ENCODE measurements at places on chromosomes 2 and 18.

- DNase-seq = no peak
These were observed 61.9 kb downstream of the MEIS1 start for GRCh38 chr2:66496670-66497420.

DNA sequence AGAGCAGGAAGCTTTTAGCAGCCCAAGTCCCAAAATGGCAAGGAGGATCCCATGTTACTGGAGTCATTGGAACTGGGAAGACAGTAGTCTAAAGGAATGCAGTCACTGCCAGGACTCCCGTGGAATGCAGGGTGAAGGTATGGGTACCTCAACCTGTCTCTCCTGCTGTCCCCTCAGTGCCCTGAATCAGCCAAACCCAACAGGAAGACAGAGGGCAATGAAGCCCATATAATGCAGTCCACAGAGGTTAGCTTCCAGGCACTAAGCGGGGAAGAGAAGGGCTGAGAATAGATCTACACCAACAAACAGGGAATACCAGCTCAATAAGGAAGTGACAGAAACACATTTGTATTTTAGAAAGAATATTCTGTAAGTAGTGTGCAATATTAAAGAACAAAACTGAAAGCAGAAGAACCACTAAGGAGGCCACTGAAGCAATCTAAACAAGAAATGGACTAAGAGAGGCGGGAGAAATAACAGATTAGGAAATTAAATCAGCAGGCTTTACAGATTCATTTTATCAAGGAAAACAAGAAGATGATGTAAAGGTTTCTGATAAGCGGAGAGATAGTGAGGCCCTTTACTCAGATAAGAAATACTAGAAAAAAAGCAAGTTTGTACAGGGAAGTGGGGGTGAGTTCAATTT, 8.3 kb downstream of the NEMP2 start:
- no peak for DNase-seq

DNA sequence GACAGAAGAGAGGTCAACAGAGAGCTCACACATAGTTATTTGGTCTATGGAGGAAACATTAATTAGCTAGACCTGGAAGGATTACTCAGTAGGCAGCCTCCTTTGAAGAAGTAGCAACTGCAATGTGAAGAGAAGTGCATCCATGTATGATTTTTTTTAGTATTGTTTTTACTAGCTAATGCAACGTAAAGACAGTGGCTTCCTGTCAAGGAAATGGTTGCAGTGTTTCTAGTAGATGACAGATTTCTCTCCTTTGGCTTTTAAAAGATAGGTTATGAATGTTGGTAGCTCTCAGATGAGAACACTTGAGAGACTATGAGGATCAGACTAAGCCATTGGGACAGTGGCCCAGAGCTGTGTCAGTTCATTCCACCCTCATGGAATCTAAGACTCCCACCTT, 175.8 kb downstream of the AGPS start:
- no peak for DNase-seq

DNA sequence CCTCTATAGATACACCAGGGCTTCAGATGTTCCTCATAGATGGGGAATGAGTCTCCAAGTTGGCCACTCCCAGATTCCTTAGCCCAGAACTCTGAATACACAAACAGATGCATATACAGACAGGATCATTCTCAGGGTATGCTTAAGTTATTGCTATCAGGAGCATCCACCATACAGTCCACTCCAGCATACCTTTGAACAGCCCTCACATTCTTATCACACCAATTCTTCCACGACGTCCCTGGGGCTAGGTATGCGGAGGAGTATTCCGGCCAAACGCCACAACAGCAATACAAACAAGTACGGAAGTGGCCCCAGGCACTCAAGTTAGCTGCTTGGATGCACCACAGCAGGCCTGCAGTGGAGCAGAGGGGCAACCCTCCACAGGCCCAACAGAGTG, 312.5 kb upstream of the CHAC2 start:
- DNase-seq = no peak

DNA sequence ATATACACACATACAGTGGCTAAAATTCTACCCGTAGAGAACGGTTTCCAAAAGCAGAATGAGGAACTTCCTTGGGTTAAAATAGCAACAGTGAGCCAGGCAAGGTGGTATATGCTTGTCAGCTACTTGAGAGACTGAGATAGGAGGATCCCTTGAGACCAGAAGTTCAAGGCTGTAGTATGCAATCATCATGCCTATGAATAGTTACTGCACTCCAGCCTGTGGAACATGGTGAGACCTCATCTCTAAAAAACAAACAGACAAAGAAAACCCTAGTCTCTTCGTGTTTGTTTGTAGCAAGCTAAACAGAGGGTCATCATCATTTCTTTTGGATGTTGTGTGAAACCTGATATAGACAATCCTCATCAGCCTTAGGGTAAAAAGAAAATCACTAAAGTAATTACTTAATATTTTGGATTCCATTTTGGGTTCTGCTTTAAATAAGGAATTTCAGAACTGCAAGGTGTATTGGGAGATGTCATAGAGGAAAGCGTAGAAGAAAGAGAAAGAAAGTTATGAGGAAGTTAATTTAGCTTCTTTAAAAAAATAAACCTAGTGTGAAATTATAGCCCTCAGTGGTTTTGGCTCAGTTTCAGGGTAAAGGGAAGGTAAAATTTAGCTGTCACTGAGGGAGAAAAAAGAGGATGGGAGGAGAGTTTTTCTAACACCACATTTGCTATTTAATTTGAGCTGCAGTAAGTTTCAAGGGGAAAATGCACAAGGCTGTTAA, 46.5 kb downstream of the PLEK start:
- no peak for DNase-seq

GRCh38 chr2:2158189-2158826, 172.8 kb downstream of the MYT1L start:
- DNase-seq = no peak

DNA sequence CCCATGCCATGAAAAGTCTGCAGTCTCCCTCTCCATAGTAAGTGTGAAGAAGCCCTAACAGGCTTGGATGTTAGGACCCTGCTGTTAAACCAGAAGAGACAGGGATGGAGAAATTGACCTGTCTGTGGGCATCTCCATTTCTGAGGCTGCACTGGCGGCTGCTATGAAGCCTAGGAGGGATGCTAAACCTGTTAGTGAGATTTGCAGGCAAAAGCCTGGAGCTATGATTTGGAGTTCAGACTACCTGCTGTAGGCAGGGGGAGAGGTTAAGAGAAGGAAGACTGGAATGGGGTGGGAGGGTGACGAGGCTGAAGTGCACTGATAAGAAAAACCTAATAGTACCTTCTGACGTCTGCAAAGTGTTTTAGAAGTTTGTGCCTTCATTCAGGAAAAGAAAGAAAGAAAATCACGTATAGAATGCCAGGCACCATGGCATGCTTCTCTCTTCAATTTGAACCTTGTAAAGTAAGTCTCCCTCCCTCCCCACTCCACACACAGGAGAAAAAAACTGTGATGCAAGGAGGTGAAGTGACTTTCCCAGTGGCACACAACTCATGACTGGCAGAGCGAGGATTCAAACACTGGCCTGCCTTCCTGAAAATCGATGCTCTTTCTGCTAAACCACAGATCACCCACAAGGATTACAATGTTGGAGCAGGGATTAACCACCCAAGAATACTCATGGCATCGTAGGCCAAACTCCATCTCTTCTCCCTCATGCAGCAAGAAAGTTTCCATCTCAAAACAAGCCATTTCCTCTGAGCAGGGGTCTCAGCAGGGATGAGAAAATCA, 98.5 kb upstream of the PKDCC start:
- no peak for DNase-seq

DNA sequence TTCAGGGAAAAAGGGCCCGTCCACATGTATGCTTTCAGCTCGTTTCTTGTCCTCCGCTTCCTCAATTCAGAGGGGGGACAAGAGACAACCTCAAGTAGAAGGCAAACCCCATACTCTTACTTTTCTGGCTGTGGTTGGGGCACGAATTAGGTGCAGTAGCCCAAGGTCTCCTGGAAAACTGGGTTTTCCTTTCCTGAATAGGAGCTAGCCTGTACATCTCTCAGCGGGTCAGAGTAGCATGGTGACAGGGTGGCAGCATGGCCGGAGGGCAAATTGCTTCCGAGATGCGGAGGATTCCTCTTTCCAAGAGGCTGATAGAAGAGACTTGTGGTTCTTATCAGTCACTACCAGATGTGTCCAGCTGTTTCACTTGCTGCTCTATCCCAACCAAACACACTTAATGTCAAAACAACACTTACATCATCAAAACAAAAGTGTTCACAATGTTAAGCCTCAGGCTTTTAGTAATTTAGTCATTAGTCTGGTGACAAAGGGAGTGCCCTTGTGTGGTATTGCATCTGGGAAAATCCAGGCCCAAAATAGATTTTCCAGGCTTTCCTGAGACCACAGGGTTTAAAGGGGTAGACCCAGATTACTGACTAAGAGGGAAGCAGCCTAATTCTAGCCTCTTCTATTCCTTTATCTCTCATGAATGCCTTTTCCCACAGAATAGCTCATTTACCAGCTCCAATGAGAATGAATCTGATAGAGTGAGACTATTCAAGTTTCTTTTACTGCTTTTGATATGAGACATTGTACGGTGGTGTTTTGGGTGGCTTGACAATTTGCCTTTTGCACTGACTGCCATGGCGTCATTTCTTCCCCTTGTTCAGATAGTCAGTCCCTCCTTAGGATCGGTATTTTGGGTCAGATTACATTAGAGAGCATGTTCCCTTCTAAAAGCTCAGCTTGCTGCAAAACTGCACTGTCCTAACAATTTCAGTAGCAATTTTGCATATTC, 162.0 kb downstream of the LTBP1 start:
- DNase-seq = no peak

GRCh38 chr2:144776766-144777165, 256.8 kb upstream of the ZEB2 start:
- DNase-seq = no peak

DNA sequence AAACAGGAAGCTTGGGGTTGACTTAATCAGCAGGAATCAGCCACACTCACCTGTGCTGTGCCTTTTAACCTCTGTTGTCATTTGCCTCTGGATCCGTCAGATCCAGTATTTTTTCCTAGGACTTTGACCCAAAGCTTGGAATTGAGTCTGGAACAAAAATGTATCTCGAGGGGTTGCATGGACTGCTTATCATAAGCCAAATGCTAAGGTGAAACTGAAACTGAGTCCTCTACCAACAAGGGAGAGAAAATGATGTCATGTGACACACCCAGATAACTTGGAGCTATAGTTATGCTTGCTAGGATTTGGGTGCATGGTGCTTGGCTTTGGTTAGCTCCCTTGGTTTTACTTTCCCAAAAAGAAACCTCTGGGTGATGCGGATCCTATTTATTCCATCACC, 2158.6 kb upstream of the PIK3C3 start:
- DNase-seq = no peak

GRCh38 chr2:33059471-33060156, 112.9 kb downstream of the LTBP1 start:
- DNase-seq = no peak

DNA sequence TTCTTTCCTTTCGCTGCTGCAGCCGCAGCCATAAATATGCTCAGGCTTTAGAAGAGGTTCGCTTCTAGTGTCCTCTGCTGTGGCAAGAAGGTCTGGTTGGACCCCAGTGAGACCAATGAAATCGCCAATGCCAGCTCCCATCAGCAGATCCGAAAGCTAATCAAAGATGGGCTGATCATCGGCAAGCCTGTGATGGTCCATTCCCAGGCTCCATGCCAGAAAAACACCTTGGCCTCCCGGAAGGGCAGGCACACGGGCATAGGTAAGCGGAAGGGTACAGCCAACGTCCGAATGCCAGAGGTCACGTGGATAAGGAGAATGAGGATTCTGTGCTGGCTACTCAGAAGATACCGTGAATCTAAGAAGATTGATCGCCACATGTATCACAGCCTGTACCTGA, 2.6 kb upstream of the CATIP start:
- DNase-seq = no peak

DNA sequence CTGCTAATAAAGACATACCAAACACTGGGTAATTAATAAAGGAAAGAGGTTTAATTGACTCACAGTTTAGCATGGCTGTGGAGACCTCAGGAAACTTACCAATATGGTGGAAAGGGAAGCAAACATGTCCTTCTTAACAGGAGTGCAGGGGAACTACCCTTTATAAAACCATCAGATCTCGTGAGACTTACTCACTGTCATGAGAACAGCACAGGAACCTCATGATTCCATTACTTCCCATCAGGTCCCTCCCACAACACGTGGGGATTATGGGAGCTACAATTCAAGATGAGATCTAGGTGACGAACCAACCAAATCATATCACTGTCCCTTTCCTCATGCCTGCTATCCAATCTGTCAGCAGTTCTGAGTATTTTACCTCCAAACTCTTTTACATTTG, 586.7 kb downstream of the TDRD15 start:
- DNase-seq = no peak

- DNase-seq = no peak
These were observed 32.0 kb upstream of the GPR55 start for GRCh38 chr2:230956827-230957755.

DNA sequence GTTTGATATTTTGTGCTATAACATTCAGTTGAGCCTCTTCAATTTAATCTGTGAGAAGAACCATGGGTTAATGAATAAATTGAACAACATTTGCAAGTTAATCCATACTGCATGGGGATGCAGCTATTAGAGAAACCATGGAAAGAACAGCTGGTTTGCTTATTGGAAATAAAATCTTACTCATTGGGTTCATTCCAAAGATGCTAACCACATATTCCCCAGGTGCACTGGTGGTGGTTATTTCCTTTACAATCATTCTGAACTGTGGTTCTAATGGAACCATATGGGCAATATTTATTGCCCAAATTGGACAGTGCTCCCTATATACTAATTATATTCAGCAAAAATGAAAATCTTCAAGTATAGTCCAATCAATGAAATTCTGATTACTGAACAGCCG, 1200.4 kb upstream of the CDH2 start:
- no peak for DNase-seq

- no peak for DNase-seq
These were observed 19.8 kb downstream of the POU3F3 start for GRCh38 chr2:104873689-104874054.

- DNase-seq = no peak
These were observed 72.9 kb downstream of the TSN start for GRCh38 chr2:121828281-121828731.

- no peak for DNase-seq
These were observed 128.7 kb downstream of the SATB2 start for GRCh38 chr2:199329031-199329430.
